ENCODE measurements at places on chromosomes 12 and 14.

- peak; percentile 5 for DNase-seq
These were observed 1.3 kb downstream of the ST8SIA1 start for GRCh38 chr12:22333186-22333712.

- DNase-seq = no peak
These were observed 42.9 kb upstream of the PPM1H start for GRCh38 chr12:62977883-62978282.

- DNase-seq = peak; percentile 64
These were observed 77.8 kb upstream of the MAX start for GRCh38 chr14:65179918-65180724.

- no peak for DNase-seq
These were observed 505.9 kb downstream of the FLRT2 start for GRCh38 chr14:86035882-86036281.

DNA sequence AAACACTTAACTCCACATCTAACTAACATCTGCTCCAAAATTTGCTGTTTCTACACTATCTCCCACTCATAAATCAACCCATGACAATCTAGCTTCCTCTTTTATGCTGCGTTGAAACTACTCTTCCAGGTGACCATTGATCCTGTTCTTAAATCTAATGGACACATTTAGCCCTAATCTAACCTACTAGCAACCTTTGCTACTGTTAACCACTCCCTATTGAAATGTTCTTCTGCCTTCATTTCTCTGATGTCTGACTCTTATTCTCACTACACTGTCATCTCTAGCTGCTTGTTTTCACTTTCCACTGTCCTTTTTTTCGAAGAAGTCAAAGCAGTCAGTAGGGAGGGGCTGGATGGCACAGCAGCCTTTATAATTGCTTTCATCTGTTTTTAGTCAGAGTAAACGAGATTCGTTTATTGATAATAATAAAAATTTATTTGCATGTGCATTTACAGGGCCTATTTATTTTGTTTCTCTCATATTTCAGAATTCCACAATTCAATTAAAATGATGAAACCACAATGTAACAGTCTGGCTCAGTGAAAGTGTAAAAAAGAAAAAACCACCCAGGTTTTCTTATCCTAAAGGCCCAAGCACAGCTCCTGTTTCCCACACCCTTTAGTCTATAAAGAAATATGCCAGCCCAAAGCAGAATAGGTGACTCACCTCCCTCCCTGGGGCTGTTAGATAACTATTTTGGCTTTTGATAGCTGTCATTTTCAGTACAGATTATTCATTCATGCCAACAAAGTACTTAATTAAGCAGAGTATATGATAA, 44.9 kb downstream of the ATP2B1 start:
- no peak for DNase-seq
